ENCODE measurements at places on chromosomes 13 and 19. TPM values are rescaled to one million over a fixed set of nuclear protein-coding genes. Genes with fewer than 3 reads are reported as not detected.

CACNG6 gene
- 0.21 TPM for total RNA-seq

UBE2L5 gene
- not detected for total RNA-seq

DNA sequence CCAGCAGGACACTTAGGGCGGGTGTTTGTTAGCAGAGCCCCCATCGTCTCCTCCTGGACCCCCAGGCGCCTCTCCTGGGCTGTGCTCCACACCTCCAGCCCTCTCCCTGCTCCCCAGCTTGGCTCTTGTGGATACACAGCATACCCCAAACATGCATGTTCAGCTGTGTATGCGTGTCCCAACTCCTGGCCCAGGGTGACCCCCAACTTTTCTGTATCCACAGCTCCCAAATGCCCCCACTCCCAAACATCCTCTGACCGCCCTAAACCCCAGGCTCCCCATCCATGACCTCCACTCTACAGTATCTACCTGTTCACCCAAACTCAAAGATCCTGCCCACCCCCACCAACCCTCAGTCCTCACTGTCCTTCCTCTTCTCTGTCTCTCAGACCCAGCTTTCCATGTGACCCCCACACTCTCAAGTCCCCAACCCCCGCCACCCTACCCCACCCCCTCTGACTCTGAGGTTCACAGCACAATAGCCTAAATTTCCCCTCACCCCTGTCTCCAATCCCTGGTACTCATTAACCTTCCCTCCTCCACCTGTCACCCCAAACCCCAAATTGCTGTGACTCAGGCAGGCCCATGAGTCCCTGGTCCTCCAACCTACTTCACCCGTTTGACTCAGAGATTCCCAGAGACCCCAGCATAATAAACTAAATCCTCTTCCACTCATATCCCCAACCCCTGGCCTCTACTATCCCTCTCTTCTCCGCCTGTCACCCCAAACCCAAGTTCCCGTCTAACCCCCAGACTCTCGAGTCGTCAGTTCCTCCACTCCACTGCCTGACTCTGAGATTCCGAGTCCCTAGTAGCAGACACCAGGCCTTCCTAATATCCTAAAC, 968 bp downstream of the UBE2M start:
- no peak for DNase-seq

GRCh38 chr13:45799451-45799850, 52.1 kb downstream of the SIAH3 start:
- DNase-seq: no peak

DNA sequence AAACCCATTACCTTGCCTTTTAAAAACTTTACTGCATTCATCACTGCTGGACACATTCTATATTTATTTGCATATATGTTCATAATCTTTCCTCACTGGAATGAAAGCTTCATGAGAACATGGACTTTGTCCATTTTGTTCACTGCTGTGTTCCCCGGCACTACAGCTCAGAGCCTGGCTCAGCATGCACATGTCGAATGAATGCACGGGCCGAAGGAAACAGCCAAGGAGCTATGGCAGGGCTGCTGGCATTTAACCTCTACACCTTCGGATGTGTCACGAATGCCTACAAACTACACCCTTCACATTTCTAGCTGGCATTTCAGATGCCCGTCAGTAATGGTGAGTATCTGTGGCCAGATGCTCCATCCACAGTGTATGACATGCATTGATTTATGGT, 7.6 kb downstream of the MTIF3 start:
- no peak for DNase-seq

DNA sequence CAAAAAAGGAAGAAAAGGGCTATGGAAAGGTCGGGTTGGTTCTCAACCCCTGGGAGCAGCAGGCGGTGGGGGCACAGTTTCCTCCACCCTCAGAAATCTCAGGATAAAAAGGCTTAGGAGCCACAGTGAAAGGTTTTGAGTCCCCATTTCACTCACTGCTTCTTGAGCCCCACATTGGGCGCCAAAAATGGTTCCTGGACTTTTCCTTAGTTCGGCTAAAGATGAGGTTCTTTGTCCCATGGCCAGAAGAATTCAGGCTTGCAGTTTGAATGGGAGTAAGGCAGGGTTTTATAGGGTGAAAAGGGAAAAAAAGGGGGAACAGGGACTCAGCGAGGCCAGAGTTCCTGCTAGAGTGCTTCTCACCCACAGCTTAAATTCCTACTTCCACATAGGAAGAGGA, 179.5 kb downstream of the GGACT start:
- DNase-seq: no peak

- DNase-seq: no peak
Observed at GRCh38 chr13:40275155-40275554, 391.3 kb downstream of the FOXO1 start.

Data from endothelial cell (in vitro differentiated cells).